ENCODE measurements at places on chromosomes 12 and 14. TPM values are rescaled to one million over a fixed set of nuclear protein-coding genes. Genes with fewer than 3 reads are reported as not detected.

DNA sequence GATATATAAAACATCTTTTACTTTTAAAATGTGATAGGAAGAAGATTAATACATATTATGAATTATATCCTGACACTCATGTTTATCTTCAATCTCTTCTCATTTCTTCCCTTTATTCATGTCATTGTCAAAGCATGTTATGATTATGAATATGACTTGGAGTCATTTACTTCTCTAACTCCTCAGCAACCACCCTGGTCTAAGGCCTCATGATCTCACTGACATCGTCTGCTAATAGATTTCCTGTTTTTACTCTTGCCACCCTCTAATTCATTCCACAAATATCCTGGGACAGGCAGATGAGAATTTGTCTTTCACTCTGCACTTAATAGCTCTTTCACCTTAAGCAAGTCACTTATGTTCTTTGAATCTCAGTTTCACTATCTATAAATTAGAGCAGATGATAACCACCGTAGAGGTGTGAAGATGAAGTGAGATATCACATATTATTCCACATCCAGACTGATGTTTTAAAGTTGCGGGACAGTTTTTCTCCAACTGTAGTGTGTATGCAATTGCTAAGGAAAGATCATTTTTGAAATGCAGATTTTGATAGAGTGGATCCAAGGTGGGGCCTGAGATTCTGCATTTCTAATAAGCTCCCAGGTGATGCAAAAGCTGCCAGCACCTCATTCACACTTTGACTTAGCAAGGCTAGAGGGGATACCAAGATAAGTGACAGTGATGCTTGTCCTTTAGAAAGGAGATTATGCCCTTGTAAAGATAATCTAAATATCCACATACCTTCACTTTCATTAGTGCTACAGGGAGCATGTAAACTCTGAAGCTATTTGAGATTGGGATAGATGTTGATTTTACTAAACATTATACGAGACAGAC is 3.3 kb upstream of the IAPP start:
- H3K4me1 ChIP-seq: no peaks in the 10 kb centered on the region
- no peak for DNase-seq
- H3K4me3 ChIP-seq: no peak overlapping the region
- no peak overlapping the region for H3K27ac ChIP-seq
- no peaks in the 10 kb centered on the region for H3K36me3 ChIP-seq

GRCh38 chr12:54337280-54337842 is 12.4 kb downstream of the COPZ1 start:
- no peak overlapping the region for H3K4me3 ChIP-seq
- peaks cover 20% of the 10 kb centered on the region for H3K36me3 ChIP-seq
- H3K27ac ChIP-seq: no peak overlapping the region
- peaks cover 16% of the 10 kb centered on the region for H3K4me1 ChIP-seq

GRCh38 chr12:80291108-80291754 is 152.8 kb upstream of the PTPRQ start:
- H3K4me3 ChIP-seq: no peak overlapping the region
- DNase-seq: no peak
- H3K4me1 ChIP-seq: no peaks in the 10 kb centered on the region
- no peaks in the 10 kb centered on the region for H3K27me3 ChIP-seq
- H3K27ac ChIP-seq: no peak overlapping the region

GRCh38 chr14:76770521-76771436 is 9.5 kb downstream of the VASH1 start:
- peaks cover 8% of the 10 kb centered on the region for H3K27me3 ChIP-seq
- H3K36me3 ChIP-seq: no peaks in the 10 kb centered on the region
- no peak overlapping the region for H3K4me3 ChIP-seq
- H3K27ac ChIP-seq: no peak overlapping the region

DNA sequence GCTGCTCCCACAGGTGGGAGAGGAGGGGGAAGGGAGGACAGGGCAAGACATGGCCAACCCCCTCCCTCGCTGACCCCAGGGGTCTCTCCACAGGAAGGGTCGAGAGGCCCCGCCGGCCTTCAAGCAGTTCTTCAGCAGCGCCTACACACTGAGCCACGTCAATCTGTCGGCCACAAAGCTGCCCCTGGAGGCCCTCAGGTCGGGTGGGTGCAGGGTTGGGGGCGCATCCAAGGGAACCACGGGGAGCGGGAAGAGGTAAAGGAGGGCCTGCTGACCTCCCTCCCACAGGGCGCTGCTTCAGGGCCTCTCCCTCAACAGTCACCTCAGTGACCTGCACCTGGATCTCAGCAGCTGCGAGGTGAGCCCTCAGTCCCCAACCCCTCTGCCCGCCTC is 6.1 kb downstream of the CARMIL3 start:
- H3K4me3 ChIP-seq: no peak overlapping the region
- no peak overlapping the region for H3K27ac ChIP-seq
- DNase-seq: no peak
- H3K36me3 ChIP-seq: no peaks in the 10 kb centered on the region
- no peaks in the 10 kb centered on the region for H3K27me3 ChIP-seq

DNA sequence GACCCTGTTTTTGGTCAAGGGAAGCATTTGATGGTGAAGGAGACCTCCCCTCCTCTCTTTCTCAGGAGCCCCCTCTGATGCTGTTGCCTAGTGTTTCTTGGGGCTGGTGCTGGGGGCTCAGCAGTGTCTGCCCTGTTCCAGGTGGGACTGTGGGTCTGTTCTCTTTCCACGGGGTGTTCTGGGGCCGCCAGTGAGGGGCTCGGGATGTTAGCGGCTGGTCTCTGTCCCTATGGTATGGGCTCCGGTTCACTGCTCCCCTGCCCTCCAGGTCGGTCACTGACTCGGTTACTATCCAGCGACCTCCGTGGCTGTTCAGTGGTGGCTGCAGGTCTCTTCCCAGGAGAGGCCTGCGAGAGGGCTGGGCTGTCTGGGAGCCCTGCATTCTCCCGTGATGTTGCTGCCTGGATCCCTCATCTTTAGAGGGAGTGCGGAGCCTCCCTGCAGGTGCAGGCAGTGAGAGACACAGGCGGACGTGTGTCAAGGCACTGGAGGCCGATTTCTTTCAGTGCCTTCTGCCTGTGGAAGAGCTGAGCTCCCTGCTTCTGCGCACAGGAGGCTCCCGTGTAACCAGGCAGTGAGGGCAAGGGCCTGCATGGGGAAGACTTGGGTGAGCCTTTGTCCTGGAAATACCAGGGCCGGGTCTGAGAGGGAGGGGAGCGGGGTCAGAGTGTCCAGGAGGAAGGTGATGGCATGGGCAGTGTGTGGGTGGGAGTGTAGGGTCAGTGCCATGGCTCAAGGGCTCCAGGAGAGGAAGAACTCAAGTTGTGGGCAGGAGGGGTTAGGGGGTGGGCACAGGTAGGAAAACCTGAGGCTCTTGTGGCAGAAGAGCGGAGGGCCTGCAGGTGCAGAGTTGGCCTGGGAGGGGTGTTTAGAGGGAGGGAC is 362.6 kb downstream of the TMEM121 start:
- no peak overlapping the region for H3K27ac ChIP-seq
- peaks cover 19% of the 10 kb centered on the region for H3K27me3 ChIP-seq
- H3K4me1 ChIP-seq: no peaks in the 10 kb centered on the region
- peak; percentile 23 for DNase-seq
- no peak overlapping the region for H3K4me3 ChIP-seq
- H3K36me3 ChIP-seq: no peaks in the 10 kb centered on the region

DNA sequence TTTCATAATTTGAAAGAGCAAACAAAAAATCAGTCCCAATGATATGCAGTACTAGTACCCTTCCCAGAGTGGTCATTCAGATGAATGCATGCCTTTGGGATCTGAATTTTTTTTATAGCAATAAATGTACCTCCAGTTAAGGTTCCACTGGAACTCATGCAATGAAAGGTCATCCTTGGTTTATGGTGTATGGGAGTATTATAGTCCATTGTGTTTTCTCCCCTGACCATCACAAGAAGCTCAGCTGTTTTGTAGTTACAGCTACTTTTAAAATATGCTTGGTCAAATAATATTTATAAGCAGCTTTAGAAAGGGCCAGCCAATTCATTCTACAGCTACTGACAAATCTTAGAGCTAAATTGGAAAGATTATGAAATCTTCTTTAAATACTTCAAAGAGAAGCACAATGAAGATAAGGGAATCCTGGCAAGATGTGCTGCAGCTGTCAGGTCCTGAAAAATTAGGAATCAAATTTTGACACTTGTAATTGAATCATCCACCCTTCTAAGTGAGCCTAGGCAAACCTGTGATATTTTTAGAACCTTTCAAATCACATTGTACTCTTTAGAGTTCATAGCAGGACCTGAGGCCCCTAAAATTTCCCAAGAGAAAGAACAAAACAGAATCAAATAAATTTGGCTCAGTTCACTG is 46.5 kb downstream of the IFT81 start:
- H3K27me3 ChIP-seq: no peaks in the 10 kb centered on the region
- no peak overlapping the region for H3K4me3 ChIP-seq
- no peak overlapping the region for H3K27ac ChIP-seq
- H3K36me3 ChIP-seq: no peaks in the 10 kb centered on the region
- H3K4me1 ChIP-seq: no peaks in the 10 kb centered on the region

- no peaks in the 10 kb centered on the region for H3K36me3 ChIP-seq
- no peak overlapping the region for H3K4me3 ChIP-seq
- no peaks in the 10 kb centered on the region for H3K4me1 ChIP-seq
- H3K27ac ChIP-seq: no peak overlapping the region
- H3K27me3 ChIP-seq: no peaks in the 10 kb centered on the region
Measured at GRCh38 chr12:12224240-12224940, 42.5 kb downstream of the LRP6 start.

Gene NUAK1
- total RNA-seq: 1.5 TPM

Gene PMCH
- total RNA-seq: not detected

Data from spleen (tissue), 13 donors.